GDM1 (cell line): ENCODE measurements at places on chromosomes 2 and 18.

DNA sequence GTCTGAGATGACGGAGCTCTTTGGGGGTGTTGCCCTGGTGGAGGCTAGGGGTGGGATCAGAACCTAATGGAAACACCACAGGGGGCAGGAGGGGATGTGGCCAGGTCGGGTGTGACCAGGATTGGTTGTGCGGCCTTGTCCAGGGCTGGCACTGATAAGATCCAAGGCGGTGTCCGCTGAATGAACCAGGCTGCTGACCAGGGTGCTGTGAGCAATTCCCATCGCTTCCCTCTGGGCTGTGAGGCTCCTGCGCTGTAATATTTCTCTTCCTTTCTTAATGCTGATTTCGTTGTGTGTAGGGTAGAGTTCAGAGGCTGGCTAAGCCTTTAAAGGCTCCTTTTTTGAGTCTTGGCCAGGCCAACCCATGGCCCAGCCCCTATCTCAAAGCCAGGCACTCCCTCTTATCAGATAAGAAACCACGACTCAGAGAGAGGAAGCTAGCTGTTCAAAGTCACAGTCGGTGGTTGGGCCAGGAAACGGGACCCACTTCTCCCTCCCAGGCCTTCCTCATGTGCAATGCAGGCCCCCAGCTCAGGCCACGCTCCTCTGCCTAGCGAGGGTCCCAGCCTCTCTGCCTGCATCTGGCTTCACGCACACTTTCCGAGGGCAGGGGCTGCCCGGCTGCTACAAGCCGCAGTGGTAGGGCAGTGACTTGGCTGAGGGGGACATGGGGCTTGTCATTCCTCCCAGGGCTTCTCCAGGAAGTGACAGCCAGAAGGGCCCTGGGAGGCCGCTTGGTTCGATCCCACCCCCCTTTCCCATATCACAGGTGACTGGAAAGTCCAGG is 26.0 kb upstream of the FOSL2 start:
- DNase-seq: peak; percentile 96

GRCh38 chr2:203636588-203637470 is 69.6 kb upstream of the CD28 start:
- no peak for DNase-seq

DNA sequence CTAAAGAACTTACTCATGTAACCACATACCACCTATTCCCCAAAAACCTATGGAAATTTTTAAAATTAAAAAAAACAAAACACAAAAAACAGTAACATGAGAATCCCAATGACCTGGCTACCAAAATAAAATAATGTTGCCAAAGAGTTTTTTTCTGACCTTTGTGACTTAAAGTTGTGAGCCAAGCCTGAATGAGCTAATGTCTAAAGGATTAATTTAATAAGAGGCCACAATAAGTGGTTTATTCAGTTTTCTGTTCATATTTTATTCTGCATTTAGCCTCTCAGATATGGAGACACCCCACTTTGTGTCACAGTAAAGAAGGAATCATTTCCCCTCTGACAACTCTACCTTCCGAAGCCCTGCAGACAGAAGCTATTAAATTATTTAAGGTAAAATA is 42.6 kb upstream of the DYNC2LI1 start:
- DNase-seq: no peak

DNA sequence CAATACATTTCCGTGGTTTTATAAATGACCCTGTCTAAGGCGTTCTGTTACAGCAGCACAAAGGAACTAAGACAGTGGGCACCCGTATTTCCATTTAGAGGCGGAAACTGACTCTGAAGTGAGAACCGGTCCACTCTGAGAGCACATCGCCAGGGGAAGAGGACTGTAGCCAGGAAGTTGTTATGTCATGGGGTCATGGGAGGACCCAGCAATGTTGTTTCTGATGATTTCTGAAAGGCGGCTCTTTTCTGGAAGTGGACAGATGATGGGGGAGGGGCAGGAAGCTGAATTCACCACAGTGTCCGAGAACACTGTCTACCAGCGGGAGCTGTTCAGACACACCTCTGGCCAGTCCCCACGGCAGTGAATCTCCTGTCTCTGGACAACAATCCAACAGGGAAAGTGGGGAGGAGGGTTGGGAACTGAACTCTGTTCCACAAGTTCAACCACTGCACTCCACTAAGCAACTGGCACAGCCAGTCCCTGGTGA is 2.1 kb upstream of the LRRFIP1 start:
- no peak for DNase-seq

DNA sequence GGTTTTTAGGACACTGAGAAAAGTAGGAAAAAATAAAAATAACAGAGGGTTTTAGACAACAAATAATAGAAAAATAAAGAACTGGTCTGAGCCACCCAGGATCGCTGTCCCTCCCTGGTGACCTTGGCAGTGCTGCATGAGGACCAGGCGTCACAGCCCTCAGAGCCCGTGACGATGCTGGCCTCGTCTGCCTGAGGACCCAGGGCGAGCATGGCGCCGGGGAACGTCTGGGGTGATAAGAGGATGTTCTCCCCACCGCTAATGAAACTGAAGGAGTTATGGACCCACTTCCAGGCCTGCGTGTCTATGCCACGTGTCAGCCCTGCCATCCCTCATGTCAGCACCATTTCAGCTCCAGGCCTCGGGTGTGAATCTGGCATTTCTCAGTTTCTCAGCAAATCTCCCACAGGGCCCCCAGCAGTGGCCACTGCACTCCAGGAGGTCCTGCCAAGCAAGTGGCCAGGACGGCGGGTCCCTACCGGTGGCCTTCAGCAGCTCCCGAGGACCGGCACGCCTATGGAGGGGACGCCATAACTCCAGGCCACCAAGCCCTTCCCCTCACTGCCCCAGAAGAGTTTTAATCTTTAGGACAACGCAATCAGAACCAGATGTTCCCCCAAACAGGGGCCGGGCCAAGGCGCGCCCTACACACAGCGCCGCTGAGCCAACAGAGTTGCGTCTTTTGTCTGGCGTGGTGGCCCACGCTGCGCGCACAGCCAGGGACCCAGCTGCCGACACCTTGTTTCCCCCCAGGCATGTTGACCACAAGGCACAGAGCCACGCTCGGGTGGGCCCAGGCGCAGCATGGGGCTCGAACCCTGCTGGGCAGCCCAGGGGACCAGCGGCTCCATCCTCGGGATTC is 179.7 kb downstream of the TWIST2 start:
- no peak for DNase-seq

- DNase-seq: no peak
Observed at GRCh38 chr2:133666621-133667020, 98.4 kb upstream of the NCKAP5 start.

- peak; percentile 18 for DNase-seq
Observed at GRCh38 chr2:26605195-26605998, 35.8 kb downstream of the CIB4 start.

DNA sequence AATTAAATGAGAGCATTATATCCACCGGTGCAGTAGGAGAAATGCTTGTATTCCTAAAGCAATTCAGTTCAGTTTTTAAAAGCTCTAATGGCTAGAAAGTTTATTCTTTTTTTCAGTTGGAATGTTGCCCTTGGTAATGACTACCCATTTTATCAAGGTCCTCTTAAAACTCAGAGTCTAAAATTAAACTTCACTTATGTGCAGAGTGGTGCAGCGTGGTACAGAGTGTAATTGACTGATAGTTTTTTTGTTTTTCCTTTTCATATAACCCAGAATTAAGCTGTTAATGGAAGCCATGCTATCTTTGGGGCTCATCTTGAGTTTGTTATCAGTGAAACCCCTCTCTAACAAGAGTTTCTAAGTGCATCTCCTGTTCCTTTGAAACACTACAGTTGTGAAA is 21.4 kb downstream of the NCOA1 start:
- DNase-seq: no peak

GRCh38 chr18:5941890-5942289 is 46.6 kb upstream of the TMEM200C start:
- no peak for DNase-seq

DNA sequence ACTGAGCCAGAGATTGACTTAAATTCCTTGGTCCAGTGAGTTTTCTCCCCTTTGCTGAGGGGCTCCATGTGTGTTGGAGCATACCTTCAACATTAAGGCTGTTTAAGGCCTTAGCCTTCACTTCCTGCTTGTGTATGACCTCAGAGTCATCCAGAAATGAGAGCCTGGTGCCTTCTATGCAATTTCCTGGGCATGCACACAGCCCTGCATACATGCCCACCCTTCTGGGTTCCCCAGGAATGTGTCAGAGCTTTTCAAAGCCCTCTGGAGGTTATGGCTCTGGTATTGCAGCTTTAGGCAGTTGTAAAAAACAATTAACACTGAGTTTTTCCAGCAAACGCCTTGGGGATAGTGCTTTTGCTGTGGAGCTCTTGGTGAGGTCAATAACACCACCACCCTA is 16.7 kb downstream of the IL1R1 start:
- DNase-seq: no peak

DNA sequence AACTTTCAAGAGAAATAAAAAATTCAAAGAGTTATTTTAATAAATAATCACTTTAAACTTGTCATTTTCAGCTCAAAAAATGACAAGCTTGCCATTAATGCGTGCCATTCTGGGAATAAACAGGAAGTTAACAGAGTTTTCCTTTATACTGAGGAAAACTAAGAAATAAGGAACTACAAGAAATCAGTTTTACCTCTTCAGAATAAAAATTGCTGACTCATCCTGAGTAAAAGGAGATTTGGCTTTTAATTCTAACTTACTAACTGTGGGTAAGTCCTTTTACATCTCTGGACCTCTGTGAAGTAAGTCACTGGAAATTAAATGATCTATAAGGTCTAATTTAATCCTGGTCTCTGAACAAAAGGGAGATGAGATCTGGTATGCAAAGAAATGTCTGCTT is 16.1 kb downstream of the CEBPZ start:
- no peak for DNase-seq

GRCh38 chr2:16395601-16396000 is 270.0 kb downstream of the CYRIA start:
- DNase-seq: no peak

DNA sequence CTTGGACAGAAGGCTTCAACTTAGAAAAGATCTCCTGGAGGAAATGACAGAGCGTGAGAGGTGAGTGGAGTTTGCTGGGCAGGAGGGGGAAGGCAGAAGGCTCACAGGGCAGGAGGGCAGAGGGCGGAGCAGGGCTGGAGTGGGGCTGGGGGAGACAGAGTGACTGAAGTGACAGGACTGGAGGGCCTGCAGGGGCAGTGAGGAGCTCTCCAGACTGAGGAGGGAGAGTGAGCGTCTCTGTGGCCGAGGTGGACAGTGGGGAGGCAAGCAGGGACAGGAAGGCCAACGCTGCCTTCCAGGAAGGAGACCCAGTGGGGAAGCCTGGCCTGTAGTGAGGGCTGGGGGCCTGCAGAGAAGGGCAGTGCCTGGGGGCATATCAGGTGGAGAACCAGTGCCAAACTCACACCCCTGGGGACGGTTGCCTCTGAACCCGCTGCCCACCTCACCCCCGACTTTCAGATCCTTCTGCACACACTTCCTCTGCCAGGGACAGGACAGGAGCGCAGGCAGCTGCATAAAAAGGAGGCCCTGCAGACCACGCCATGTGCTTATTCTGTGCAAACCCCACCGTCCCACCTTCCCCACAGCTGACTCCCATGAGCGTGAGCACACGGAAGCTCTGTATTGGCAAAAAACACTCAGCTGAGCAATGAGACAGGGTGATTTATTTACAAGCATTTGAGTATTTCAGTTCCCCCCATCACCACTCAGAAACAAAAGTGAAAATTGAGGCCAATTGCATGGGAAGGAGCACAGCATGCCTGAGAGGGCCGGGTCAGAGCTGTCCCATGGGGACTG is 244.3 kb downstream of the FAM210A start:
- no peak for DNase-seq

GRCh38 chr2:8575038-8575833 is 106.6 kb upstream of the ID2 start:
- DNase-seq: peak; percentile 40

DNA sequence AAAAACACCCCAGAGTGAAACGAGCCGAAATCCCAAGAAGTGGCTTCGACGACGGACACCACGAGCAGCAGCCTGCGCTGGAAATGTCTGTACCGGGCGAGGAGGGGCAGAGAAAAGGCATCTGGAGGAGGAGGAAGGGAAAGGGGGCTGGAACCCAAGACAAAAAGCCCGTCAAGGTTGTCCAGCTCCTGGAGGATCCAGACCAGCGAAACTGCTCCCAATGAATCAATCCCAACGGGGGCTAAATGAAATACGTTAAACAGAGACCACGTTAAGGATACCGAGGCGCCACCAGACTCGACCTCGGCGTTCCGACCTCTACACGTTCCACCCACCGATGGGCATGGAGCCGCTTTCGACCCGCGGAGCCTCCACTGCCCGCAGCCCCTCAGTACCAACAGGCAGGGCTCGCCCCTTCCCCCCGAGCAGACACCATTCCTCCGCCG is 400 bp downstream of the CCDC88A start:
- DNase-seq: no peak

DNA sequence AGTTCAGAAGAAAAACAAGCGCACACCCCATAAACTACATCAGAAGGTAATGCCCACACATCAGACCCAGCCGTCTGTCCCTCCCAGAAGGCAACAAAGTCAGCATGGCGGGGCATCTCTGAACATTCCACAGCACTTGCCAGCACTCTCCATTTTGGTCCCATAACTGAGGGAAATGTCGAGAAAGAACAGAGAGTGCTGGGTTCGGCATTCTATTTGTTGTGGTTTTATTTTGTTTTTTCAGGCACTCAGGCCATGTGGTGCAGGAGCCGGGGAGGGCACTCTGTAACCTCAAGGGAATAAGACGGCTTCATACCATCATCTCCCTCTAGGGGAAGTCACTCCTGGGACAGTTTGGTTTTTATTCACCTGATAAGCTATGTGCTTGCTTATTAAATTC is 156.0 kb downstream of the SEPTIN10 start:
- no peak for DNase-seq

- DNase-seq: no peak
Observed at GRCh38 chr2:155382776-155383175, 684.3 kb downstream of the KCNJ3 start.

- no peak for DNase-seq
Observed at GRCh38 chr18:34957864-34958259, 83.4 kb upstream of the MAPRE2 start.

DNA sequence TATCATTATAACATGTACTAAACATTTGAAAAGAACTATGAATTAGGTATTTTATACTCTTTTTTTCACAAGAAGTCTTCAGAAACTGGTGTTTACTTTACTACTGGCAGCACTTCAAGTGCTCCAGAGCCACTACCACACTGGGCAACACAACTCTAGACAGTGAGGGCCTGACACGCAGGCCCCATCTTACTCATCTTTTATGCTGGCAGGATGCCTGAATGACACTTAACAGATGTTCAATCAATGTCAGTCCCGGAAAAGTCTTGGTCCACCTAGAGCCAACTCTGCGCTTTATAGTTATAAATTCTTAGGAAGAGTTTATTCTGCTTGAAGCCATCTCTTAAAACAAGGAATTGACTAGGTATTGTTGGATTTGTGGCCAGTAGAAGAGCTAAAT is 8.7 kb upstream of the WIPF1 start:
- DNase-seq: no peak

GRCh38 chr2:15808204-15808910 is 132.0 kb upstream of the MYCN start:
- DNase-seq: no peak

DNA sequence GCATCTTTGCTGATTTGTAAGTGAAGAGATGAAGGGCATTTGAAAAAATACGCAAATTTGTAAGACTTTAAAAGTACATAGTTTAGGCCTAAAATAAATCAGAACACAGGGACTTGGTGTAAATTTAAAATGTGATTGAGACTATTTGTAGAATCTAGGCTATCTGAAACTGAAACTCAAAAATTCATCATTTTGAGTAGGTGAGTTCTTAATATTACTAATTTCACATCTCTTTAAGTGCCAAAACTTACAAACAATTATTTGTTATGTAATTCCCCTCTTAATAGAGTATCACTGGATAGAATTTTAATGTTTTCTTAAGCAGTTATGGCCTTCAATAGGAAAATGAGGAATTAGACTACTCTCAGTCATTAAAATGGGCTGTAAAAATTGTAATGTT is 14.0 kb upstream of the HRH4 start:
- no peak for DNase-seq
